ENCODE measurements at places on chromosomes 4 and X.

GRCh38 chr4:109684727-109685126, 18.5 kb downstream of the CASP6 start:
- no peak for DNase-seq

GRCh38 chrX:148541584-148541940, 41.1 kb downstream of the AFF2 start:
- no peak for DNase-seq

DNA sequence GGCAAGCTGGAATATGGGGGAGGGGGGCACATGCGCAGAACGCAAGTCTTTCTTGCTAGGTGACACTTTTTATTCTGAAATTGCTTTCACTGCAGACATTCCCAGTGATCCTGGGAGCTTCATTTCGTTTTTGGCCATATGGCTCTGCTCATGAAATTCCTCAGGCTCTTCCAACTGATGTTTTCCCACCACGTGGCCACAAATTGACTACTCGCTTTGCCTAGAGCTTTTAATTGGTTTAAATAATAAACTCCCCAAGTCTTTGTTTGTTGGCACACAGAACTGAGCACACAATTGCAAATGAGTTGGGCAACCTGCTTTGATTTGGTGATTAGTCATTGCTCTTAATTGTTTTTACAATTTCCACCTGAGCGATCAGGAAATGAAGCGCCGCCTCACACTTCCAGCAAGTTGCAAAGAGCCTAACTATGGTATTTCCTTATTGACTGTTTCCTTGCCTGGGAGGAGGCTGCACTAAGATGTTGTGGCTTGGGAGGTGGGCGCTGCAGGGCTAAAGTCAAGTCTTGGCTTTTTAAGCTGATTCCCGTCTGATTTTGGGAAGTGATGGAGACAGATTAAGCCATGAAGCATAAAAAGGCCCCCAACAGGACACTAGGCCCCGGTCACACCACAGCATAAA, 282.5 kb downstream of the ZIC3 start:
- no peak for DNase-seq

DNA sequence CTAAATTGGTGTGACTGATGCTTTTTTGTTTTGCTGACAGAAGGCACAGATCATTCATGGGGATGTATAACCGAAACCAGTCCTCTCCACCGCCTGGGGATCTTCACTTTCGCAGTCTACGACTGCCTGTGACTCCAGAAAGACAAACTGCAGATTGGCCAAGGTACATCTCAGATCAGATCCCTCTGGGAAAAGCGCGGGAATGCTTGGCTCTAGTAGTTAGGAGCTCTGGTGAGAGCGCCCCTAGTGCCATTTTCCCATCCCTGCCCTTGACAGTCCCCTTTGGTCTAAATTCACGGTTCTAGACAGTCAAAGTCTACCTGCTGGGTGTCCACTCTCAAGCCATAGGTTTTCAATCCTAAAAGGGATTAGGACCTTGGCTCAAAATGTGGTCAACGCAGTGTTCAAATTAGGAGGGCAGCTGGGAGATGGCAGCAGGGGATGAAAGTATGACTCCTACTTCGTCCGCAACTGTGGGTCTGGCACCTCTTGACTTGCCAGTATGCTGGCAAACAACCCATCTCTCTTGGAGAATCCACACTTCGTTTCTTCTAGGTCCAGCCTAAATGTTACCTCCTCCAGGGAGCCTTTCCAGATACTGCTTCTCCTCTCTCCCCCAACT, 6.9 kb upstream of the HAND2 start:
- no peak for DNase-seq

DNA sequence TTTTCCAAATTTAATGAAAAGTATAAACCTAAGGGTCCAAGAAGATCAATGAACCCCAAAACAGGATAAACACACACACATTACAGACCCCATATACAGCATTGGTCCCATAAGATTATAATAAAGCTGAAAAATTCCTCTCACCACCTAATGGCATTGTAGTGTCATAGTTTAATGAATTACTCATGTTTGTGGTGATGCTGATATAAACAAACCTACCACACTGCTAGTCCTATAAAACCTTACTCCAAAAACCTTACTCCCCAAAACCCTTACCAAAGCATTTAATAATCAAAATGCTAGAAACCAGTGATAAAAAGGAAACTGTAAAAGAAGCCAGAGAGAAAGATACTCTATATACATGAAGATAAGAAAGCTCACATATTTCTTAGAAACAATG, 148.1 kb upstream of the SH3RF1 start:
- DNase-seq, result no peak

Data from T-helper 9 cell (primary cell).